A375 (cell line): ENCODE measurements at places on chromosomes 11 and 22. TPM values are rescaled to one million over a fixed set of nuclear protein-coding genes. Genes with fewer than 3 reads are reported as not detected.

Gene OR51E1
- not detected in 2 replicates for total RNA-seq

Gene PAK1
- 64.4 and 73.0 TPM in 2 replicates for total RNA-seq

Gene TPH1
- 0.29 and 1.5 TPM in 2 replicates for total RNA-seq

Gene MS4A3
- not detected in 2 replicates for total RNA-seq

Gene FAM180B
- total RNA-seq: 0.13 and 1.4 TPM in 2 replicates

Gene SPI1
- total RNA-seq: not detected in 2 replicates

Gene C11orf16
- total RNA-seq: not detected in 2 replicates

Gene CECR2
- 0.48 and 1.0 TPM in 2 replicates for total RNA-seq

Gene LDHAL6A
- total RNA-seq: not detected in 2 replicates

Gene SCGB1A1
- not detected in 2 replicates for total RNA-seq

Gene SSTR3
- not detected in 2 replicates for total RNA-seq

Gene PATE2
- 0.87 TPM in 1 of 2 replicates, not detected in the other for total RNA-seq

Gene TTC17
- 108 and 109 TPM in 2 replicates for total RNA-seq

Gene TNNI2
- not detected in 2 replicates for total RNA-seq

Gene POU2AF2
- total RNA-seq: not detected in 2 replicates

Gene AMOTL1
- total RNA-seq: 86.9 and 90.9 TPM in 2 replicates

Gene PRSS23
- total RNA-seq: 74.7 and 81.0 TPM in 2 replicates

Gene HORMAD2
- not detected in 2 replicates for total RNA-seq

Gene P2RY2
- not detected in 2 replicates for total RNA-seq

Gene CDC42BPG
- 0.29 and 0.57 TPM in 2 replicates for total RNA-seq

Gene LRRC56
- 2.8 TPM in 2 replicates for total RNA-seq

Gene SYTL2
- 17.3 and 25.5 TPM in 2 replicates for total RNA-seq

Gene KCNJ1
- total RNA-seq: not detected in 2 replicates

Gene CST6
- 0.19 and 0.91 TPM in 2 replicates for total RNA-seq

Gene ALDH3B2
- total RNA-seq: not detected in 2 replicates

Gene TRIM48
- not detected in 2 replicates for total RNA-seq

Gene MICALL1
- total RNA-seq: 56.4 and 64.6 TPM in 2 replicates

Gene PTPMT1
- 170 and 178 TPM in 2 replicates for total RNA-seq

Gene SELENOH
- 363 and 391 TPM in 2 replicates for total RNA-seq

Gene LARGE2
- total RNA-seq: 0.11 and 0.19 TPM in 2 replicates

Gene TTC36
- total RNA-seq: 0.38 and 2.7 TPM in 2 replicates

Gene ZBTB44
- total RNA-seq: 17.0 and 17.7 TPM in 2 replicates

Gene CARNS1
- 0.03 and 0.26 TPM in 2 replicates for total RNA-seq

Gene YPEL4
- total RNA-seq: 2.0 and 2.4 TPM in 2 replicates

Gene AAMDC
- 13.8 and 19.3 TPM in 2 replicates for total RNA-seq

Gene ATXN10
- 36.1 and 43.6 TPM in 2 replicates for total RNA-seq

Gene IFITM1
- 3.9 and 4.5 TPM in 2 replicates for total RNA-seq

Gene EI24
- 87.3 and 98.7 TPM in 2 replicates for total RNA-seq

Gene MOGAT2
- not detected in 2 replicates for total RNA-seq

Gene TPBGL
- not detected in 2 replicates for total RNA-seq

Gene THY1
- 0.11 and 0.13 TPM in 2 replicates for total RNA-seq

Gene BEST1
- total RNA-seq: 3.8 and 5.7 TPM in 2 replicates

Gene CHADL
- 1.0 and 1.2 TPM in 2 replicates for total RNA-seq

Gene LIPT2
- total RNA-seq: 6.6 and 7.7 TPM in 2 replicates

Gene DDI1
- not detected in 2 replicates for total RNA-seq

Gene MYBPC3
- total RNA-seq: not detected in 2 replicates

Gene RTN4RL2
- total RNA-seq: 1.2 and 2.3 TPM in 2 replicates

Gene DDTL
- 0.21 and 0.79 TPM in 2 replicates for total RNA-seq
